Heart left ventricle (tissue), 16 donors: ENCODE measurements at places on chromosomes 3 and 15.
A peak's percentile ranks its signal among the peaks of the same experiment; 100 is the strongest.

- no peak for DNase-seq
Observed at GRCh38 chr15:48416301-48416700, 85.1 kb downstream of the DUT start.

DNA sequence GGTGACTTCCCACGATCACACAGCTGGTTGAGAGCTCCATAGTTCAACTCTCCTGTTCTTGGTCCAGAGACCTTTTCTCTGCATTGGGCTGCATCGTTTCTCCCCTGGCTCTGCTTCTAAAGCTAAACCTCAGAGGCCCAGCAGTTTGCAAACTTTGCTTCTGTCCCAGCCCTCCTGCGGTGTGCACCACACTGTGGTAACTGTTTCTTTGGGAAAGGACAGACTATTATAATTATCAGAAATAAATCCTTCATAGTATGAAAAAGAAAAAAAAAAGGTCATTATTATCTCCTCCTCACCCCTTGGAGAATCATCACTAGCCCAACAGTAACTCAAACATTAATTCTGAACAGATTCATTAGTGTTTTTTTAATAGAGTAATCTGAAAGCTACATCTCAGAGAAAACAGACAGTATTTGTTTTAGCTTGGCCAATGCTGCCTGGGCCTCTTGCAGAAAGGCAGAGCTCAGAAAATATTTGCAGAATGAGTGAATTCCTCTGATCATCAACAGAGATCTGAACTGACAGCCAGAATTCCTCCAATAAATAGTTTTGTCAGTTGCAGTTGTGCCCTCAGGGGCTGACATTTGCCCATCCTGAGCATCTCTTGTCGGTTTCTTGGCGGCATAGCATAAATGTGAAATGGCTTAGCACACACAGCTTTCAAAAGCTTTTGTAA lies 52.9 kb downstream of the BFSP2 start:
- no peak for DNase-seq

DNA sequence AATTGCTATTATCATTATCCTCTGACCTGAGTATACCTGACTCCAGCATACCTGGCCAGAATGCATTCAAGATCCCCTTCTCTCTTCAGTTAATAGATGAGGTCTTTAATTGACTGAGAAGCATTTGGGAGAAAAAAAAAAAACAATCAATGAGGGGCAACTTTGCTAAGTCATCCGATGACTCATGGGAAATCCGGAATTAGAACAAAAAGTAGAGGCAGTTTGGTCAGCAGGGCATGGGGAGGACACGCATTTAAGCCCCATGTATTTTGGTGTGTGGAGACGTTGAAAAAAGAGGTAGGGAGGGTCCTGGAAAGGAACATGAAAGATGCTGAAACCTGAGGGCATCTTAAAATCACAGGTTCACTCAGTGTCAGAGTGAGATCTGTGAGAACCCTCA lies 256.2 kb downstream of the RORA start:
- DNase-seq, result no peak

GRCh38 chr3:13065727-13066126 lies 7.5 kb downstream of the IQSEC1 start:
- DNase-seq, result no peak

DNA sequence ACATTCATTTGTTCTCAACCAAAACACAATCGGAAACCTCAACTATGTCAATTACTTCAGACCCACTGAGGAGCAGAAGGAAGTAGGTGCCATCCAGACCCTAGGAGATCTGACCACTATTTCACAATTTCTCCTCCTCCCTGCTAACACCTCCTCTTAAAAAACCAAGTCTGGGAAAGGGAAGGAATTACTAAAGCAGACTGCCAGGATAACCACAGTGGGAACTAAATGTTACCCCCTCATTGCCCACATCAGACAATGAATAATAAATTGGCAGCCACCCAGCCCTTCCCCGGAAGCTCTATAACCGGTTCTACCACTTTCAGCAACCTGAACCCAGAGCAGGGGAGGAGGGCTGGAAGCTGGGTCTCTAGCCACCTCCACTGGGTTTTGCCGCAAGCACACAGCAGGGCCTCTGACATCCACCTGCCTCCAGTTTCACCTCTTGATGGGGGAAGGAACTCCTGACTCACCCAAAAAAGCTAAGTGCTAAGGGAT lies 17.6 kb downstream of the C15orf62 start:
- no peak for DNase-seq

GRCh38 chr3:143648708-143649107 lies 199.6 kb downstream of the SLC9A9 start:
- DNase-seq, result no peak

GRCh38 chr3:11634081-11634635 lies 9.6 kb downstream of the VGLL4 start:
- peak; percentile 69 for DNase-seq

- no peak for DNase-seq
Observed at GRCh38 chr3:126672340-126672739, 17.4 kb upstream of the TXNRD3 start.

- no peak for DNase-seq
Observed at GRCh38 chr3:89577637-89578530, 470.5 kb downstream of the EPHA3 start.

GRCh38 chr3:41434781-41435180 lies 235.5 kb downstream of the CTNNB1 start:
- DNase-seq, result no peak

DNA sequence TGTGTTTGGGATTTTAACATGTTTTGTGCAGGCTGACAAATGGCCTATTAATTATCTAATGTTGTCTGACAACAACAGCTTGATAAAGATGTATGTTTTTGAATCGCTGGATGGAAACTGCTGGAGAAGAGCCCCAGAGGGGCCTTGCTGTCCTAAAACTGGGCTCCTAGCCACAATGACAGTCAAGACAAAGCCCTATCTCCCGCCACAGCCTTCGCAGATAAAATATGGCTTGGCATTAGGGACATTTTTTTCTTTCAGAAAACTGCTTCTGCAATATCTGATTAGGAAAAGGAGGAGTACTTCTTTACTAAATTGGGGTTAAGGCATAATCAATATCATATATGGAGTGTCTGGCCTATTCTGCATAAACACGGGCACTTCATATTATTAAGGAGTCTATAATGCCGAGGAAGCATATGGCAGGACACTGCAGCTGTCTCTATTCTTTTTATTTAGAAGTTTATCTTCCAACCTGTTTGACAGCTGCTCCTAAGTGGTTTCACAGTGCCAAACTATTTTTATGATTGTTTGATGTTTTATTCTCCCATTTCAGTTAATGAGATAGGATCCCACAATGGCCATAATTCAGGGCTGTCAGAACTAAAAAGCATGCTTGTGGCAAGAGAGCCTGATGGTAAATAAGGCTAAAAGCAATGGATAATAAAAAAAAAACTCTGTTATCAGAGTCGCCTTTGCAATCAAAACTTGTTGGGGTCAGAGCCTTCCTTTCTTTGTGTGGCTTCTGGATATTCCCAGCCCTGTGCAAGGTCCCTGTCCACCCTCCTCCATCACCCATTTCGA lies 210.1 kb downstream of the MECOM start:
- no peak for DNase-seq

GRCh38 chr3:190378240-190378891 lies 9.6 kb upstream of the CLDN16 start:
- no peak for DNase-seq

DNA sequence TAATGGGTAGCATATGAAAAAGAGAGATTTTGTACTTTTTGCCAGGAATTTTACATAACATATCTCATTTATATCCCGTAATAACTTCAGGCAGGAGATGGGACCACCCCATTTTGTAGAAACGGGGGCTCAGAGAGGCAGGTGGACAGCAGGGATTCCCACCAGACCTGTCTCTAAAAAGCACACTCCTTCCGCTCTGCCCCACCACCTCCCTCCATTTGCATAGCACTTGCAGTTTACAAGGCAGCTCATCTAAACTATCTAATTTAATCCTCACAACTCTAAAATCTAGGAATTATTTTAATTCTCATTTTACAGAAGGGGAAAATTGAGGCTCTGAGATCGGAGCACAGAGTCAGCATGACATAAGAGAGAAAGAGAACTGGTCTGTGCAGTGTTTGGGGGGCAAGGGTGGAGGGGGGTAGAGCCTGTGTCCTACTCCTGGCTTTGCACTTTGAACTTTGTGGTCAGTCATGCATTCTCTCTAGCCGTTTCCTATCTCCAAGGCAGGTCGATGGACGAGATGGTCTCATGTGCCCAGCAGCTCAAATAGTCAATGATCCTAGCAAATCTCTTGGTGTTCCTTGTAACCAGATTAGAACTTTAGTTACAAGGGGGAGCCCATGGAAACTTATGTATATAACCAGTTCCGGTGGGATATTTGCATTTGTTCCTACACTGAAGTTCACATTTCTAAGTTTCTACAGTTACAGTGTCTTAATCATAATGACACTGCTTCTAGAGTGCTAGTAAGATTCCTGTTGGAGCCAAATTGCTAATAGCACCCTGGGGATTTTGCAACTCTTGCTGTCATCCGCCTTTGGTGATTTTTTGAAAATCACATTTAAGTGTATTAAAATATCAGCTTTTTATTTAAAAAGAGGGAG lies 18.6 kb downstream of the CRYGS start:
- DNase-seq, result no peak

DNA sequence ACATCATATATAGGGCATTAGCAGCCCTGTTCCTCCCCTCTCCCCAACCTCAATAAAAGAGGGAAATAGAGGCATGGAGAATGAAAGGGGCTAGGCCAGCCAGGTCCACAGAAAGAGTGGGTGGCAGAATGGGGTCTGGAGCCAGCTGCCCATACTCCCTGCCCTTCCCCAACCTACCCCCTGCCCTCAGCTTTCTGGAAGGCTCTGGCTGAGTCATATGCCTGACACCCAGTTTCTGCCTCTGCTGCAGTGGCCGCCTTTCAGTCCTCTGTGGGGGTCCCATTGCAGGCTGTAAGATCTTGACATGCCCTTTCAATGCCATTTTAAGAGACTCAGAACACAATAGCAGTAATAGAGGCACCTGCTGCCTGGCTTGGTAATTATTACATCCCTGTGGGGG lies 95.7 kb downstream of the LINGO1 start:
- no peak for DNase-seq
